ENCODE measurements at places on chromosomes 2 and 18. TPM values are rescaled to one million over a fixed set of nuclear protein-coding genes. Genes with fewer than 3 reads are reported as not detected.

- H3K4me3 ChIP-seq = no peak overlapping the region
- peaks cover 31% of the 10 kb centered on the region for H3K36me3 ChIP-seq
- H3K27ac ChIP-seq = no peak overlapping the region
- no peak for DNase-seq
- peaks cover 14% of the 10 kb centered on the region for H3K4me1 ChIP-seq
Measured at GRCh38 chr2:169818241-169818640, 6.5 kb downstream of the METTL5 start.

OXER1 gene
- total RNA-seq = 0.88 TPM

- no peak overlapping the region for H3K27ac ChIP-seq
- no peaks in the 10 kb centered on the region for H3K36me3 ChIP-seq
- no peak overlapping the region for H3K4me3 ChIP-seq
- H3K4me1 ChIP-seq = no peaks in the 10 kb centered on the region
Measured at GRCh38 chr2:196365923-196366322, 194.5 kb upstream of the STK17B start.

MAPRE2 gene
- 34.6 TPM for total RNA-seq

IMPACT gene
- total RNA-seq = 66.5 TPM

DNA sequence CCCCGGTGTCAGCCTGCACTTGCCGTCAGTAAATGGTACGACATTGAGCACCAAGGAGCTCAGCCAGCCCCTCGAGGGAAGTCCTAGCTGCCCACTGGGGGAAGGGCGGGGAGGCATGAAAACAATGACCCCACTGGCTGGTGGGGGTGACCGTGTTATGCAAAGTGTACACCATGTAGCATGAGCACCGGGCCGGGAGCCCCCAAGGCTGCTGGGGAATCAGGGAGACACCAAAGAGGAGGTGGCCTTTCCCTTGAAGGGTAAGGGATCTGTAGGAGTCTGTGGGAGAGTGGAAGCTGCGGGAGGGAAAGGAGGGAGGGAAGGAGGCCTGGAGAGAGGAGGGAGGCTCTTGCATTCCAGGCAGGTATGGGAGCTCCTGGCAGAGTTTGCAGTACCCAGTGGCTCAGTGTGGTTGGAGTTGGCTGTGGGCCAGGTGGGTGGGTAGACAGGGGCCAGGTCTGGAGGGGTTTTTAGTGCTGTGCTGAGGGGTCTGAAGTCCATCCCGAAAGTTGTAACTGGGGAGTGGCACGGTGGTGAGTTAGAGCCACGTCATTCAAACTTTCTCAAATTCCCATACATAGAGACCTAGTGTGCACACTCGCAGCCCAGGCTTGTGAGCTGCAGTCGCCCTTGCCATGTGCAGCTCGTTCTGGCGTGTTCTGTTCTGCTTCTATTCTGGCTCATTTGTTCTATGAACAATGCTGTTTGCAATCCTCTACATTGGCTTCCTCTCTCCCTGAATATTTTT lies 22.4 kb downstream of the RRM2 start:
- no peaks in the 10 kb centered on the region for H3K4me1 ChIP-seq
- H3K4me3 ChIP-seq = no peak overlapping the region
- DNase-seq = no peak
- no peak overlapping the region for H3K27ac ChIP-seq
- H3K36me3 ChIP-seq = no peaks in the 10 kb centered on the region

- H3K36me3 ChIP-seq = no peaks in the 10 kb centered on the region
- H3K4me1 ChIP-seq = peaks cover 5% of the 10 kb centered on the region
- no peak for DNase-seq
- H3K4me3 ChIP-seq = peak overlapping the region; percentile 79
- no peaks in the 10 kb centered on the region for H3K27me3 ChIP-seq
- H3K27ac ChIP-seq = no peak overlapping the region
Measured at GRCh38 chr18:50287028-50287440, 458 bp downstream of the CXXC1 start.

FAM110C gene
- total RNA-seq = 0.50 TPM

DNA sequence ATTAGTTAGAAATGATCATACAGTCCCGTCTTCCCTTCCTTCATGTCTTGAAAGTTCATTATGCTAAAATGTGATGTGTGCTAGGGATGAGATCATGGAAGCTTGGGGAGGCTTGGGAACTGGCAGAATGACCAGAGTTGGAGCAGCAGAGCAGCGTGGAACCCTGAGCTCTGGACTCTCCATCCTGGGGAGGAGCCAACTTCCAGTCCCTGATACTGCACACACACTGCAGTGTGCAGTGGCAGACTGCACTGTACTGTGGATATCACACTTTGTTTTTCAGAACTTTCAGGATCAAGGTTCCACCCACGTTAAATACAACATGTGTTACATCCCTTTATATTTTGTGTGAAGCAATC lies 27.3 kb upstream of the GREB1 start:
- no peaks in the 10 kb centered on the region for H3K36me3 ChIP-seq
- H3K27me3 ChIP-seq = no peaks in the 10 kb centered on the region
- no peak overlapping the region for H3K4me3 ChIP-seq
- peaks cover 5% of the 10 kb centered on the region for H3K4me1 ChIP-seq
- no peak overlapping the region for H3K27ac ChIP-seq

DNA sequence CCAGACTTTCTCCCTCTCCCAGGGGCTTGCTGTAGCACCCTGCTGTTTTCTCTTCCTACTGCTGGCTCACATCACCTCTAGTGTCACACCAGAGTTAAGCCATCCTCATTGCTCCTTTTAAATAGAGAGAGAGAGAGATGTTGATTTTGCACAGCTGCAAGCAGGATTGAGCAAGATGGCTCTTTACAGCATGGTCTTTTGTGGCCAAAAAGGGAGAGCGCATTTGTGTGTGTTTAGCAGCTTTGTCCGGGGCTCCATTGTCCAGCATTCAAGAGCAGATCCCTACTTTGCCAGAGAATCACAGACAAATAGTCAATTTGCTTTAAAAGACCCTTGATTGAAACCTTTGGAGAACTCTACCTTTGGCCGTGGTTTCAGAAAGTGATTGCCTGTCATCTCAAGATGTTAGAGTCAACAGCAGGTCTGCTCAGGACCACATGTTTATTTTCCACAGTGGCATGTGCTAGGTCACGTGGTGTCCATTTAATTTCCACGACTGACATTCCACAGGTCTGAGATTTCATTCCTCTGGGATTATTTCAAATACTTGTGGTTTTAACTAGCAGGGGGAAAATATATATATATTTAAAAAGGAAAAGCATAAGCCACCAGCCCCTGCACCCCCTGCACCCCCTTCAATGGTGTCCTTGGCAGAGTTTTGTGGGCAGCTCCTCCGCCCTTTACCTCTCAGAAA lies 359.9 kb upstream of the SLC14A2 start:
- H3K4me3 ChIP-seq = no peak overlapping the region
- H3K27me3 ChIP-seq = no peaks in the 10 kb centered on the region
- peak overlapping the region; percentile 32 for H3K27ac ChIP-seq
- peak; percentile 38 for DNase-seq
- peaks cover 7% of the 10 kb centered on the region for H3K4me1 ChIP-seq
- no peaks in the 10 kb centered on the region for H3K36me3 ChIP-seq

DYNAP gene
- not detected for total RNA-seq

SPP2 gene
- not detected for total RNA-seq

SIX3 gene
- 28.8 TPM for total RNA-seq

DNA sequence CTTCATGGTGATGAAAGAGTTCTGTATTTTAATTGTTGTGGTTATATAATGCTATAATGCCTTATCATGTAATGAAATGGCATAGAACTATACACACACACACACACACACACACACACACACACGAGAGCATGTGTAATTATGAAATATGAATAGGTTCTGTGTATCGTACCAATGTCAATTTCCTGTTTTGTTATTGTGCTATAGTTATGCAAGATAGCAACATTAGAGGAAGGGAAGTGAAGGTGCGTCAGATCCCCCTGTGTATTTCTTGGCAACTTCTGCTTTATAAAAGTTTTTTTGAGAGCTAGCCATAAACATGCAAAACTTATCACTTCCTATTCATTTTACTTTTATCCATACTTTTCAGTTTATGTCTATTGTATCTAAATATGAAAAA lies 60.7 kb upstream of the ARHGAP15 start:
- no peaks in the 10 kb centered on the region for H3K36me3 ChIP-seq
- no peaks in the 10 kb centered on the region for H3K4me1 ChIP-seq
- no peak for DNase-seq
- H3K27me3 ChIP-seq = no peaks in the 10 kb centered on the region

ORC2 gene
- 48.1 TPM for total RNA-seq

GRCh38 chr2:100137866-100138570 lies 4.4 kb downstream of the AFF3 start:
- peaks cover 73% of the 10 kb centered on the region for H3K27me3 ChIP-seq
- DNase-seq = no peak
- no peaks in the 10 kb centered on the region for H3K4me1 ChIP-seq
- no peak overlapping the region for H3K27ac ChIP-seq
- no peaks in the 10 kb centered on the region for H3K36me3 ChIP-seq

- H3K4me3 ChIP-seq = no peak overlapping the region
- no peak for DNase-seq
- no peaks in the 10 kb centered on the region for H3K27me3 ChIP-seq
- H3K36me3 ChIP-seq = no peaks in the 10 kb centered on the region
Measured at GRCh38 chr2:47666332-47666731, 116.6 kb upstream of the MSH6 start.
